ENCODE measurements at places on chromosomes 11 and 22.
A peak's percentile ranks its signal among the peaks of the same experiment; 100 is the strongest.

GRCh38 chr11:19275496-19275895, 34.8 kb upstream of the E2F8 start:
- DNase-seq = no peak

- no peak for DNase-seq
Measured at GRCh38 chr11:16941935-16942334, 72.3 kb downstream of the PLEKHA7 start.

GRCh38 chr11:28460348-28460747, 352.2 kb downstream of the METTL15 start:
- DNase-seq = no peak

- DNase-seq = no peak
Measured at GRCh38 chr11:90997241-90997640, 774.4 kb upstream of the CHORDC1 start.

DNA sequence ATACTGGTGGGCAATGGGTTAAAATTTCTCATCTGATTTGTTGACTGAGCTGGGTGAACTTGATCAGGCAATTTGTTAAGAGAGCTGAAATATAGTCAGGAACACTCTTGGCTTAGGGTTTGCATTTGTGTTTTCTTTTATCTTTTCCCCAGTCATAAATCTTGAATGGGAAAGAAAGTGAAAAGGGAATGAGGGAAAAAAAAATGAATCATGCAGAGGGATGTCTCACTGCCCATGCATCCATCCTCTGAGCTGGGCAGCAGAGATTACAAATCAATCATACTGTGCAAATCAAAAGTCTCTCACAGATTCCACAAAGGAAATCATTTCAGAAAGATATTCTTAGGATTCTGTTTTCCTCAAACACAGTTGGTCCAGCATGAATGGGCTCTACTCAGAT, 174.2 kb upstream of the MPPED2 start:
- DNase-seq = no peak

GRCh38 chr22:20523086-20523983, 15.9 kb downstream of the MED15 start:
- DNase-seq = no peak

GRCh38 chr22:41697126-41697775, 2.1 kb upstream of the MEI1 start:
- DNase-seq = peak; percentile 69

DNA sequence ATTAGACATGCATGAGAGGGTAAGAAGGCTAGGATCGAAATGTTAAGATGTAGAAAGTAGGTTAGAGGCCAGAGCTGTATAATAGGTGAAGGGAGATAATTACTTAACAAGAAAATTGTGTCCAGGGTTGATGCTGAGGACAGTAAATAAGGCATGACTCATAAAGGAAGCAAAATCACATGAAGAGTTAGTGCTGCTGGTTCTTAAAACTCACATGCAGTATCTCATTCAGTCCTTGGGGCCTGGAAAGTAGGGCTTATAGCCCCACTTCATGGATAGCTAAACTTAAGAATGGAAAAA, 130.2 kb downstream of the NCAM1 start:
- DNase-seq = no peak

GRCh38 chr11:130487924-130488815, 39.7 kb downstream of the ADAMTS15 start:
- no peak for DNase-seq

GRCh38 chr11:108370990-108371389, 96.3 kb downstream of the C11orf65 start:
- no peak for DNase-seq

- no peak for DNase-seq
Measured at GRCh38 chr11:102389253-102389652, 42.2 kb downstream of the BIRC2 start.

DNA sequence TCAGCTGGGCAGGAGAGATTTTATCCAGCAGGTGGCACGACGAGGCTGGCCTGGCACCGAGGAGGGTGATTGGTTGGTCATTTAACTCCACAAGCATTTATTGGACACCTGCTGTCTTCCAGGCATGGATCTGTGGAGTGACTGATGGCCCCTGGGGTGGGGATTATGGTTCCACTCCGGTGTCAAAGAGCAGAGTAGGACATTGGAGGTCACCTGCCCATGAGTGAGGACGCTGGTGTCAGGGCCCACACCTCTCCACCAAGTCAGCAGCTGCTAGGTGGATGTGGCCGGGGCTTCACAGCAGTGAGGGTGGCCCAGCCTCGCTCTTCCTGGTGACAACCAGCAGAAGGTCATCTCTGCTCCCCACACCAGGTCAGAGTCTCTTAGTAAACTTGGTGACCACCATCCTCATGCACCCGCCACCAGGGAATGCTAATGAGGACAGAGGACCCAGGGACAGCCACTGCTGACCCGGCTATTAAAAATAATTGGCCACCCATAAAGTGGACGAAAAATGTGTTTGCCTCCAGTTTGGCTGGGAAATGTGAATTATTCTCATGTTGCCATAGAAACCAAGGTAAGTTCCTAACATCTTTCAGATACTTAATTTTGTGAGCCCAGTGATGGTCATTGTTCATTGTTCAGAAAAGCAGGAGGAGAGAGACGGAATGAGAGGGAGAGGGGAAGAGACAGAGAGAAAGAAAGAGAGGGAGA, 428.7 kb downstream of the TBC1D22A start:
- DNase-seq = no peak

- DNase-seq = no peak
Measured at GRCh38 chr22:24410110-24410856, 17.1 kb upstream of the ADORA2A start.

- DNase-seq = no peak
Measured at GRCh38 chr22:48886604-48887393, 940.9 kb downstream of the BRD1 start.

- DNase-seq = peak; percentile 92
Measured at GRCh38 chr11:19919050-19919561, 206.5 kb downstream of the NAV2 start.

DNA sequence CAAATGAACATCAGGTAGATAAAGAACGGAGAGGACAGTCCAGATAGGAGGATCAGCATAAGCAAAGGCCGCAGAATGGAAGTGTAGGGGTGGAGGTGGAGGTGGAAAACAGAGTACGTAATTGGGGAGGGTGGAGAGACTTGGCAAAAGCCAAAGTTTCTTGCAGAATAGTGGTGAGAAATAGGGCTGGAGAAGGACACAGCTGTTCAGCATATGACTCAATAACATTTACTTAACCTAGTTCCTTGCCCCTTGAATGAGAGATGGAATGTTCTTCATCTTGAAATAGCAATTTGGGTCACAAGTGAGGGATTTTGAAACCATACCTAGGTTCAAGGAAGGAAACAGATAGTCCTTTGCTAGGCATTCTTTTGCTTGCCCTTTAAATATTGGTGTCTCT, 235.9 kb upstream of the ARHGAP20 start:
- no peak for DNase-seq

GRCh38 chr11:128336203-128336602, 251.2 kb downstream of the ETS1 start:
- DNase-seq = peak; percentile 55

- no peak for DNase-seq
Measured at GRCh38 chr11:83713708-83714107, 427.5 kb upstream of the CCDC90B start.

DNA sequence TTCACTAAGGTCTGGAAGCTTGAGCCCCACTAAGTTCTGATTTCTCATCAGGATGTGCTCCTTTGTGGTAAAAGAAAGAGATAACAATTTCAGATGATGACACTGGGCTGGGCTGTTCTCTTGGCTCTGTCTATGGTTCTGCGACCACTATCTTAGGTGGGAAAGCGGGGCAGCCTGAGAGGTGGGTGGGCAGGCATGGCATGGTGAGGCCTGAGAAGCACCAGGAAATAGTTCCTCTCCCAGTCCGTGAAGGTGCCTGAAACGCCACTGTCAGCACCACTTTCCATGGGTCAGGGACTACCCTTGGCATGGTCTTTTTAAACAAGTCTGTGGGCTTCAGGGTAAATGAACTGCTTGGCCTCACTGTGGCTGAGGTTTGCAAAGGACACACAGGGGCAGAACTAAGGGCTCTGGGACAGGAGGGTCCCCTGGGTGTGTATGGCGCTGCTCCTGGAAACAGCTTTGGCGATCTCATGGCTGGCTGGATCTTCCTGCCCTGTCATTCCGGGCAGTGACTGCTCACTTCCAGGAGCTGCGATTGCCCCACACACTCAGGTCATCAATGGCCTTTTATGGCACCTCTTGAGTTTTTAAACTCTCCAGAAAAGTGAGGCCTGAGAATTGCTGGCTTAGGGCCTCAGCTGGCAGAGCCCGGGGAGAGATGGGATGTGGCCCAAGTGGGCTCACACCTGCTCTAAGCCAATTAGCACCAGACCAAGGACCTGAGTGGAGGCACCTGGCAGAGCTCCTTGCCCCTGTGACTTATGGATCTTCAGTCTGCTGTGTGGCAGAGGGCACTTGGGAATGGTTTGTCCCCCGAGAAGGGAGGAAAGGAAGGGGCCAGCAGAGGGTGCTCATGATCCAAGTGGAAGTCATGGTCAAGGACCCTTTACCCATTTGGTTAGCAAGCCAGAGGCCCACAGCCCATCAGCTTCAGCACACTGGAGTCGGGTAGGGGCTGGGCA, 55.6 kb upstream of the LYVE1 start:
- no peak for DNase-seq

DNA sequence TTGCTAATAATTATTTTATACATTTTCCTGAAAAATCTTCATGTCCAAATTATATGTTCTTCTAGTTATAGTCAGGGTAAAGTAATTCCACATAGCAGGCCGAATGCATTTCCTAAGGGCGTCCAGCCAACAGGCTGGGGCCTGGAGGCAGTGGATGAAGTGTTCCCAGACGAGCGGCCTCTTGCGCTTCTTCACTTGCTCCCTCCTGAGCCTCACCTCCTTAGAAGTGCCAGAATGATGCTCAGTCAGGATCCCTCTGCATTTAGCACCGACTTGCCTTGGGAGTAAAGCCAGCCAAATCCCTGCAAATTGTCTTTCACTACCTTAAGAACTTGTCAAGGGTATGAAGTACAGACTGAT, 1.5 kb downstream of the OLFML1 start:
- DNase-seq = no peak

- DNase-seq = no peak
Measured at GRCh38 chr11:64771861-64772260, 6.5 kb downstream of the SF1 start.

DNA sequence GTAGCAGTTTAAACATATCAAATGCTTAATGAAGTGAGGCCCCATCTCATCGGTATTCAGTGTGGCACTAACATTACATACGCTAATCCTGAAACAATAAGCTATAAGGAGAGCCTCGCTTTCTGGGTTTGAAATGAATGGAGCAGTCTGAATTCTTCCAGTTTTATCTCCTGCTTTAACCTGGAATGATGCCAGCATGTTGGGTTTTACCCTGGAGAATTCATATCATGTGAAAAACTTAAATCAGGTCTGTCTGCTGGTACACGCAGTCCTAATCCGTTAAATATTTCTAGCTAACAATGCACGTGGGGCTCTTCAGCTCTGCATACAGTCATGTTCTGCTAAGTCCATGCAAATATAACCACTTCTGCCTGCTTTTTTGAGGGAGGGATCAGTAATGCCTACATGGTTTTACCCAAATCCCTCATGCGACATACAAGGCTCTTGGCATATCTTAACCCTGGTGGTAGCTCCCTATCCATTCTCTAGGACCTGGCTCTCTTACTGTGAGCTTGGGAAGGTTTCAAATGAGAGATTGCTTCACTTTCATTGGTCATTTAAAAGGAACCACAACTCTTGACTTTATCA, 92.7 kb downstream of the COMMD9 start:
- no peak for DNase-seq

DNA sequence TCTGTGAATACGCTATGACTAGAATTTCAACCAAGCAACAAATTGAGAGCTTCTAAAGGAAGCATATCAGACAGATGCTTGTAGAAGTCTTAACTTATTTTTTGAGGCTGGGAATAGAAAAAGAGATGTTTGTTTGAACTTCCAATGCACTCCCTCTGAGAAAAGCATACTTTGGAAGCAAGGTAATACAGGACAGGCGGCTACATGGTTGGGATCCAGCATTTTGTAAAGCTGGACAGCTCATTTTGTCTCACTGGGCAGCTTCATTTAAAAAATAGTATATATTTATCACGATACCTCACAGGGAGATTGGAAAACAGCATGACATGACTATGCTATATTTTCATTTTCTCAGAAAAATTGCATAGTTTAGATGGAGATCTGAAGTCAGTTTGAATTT, 821.3 kb upstream of the API5 start:
- DNase-seq = no peak

- no peak for DNase-seq
Measured at GRCh38 chr22:49715450-49715849, 112.2 kb downstream of the BRD1 start.

DNA sequence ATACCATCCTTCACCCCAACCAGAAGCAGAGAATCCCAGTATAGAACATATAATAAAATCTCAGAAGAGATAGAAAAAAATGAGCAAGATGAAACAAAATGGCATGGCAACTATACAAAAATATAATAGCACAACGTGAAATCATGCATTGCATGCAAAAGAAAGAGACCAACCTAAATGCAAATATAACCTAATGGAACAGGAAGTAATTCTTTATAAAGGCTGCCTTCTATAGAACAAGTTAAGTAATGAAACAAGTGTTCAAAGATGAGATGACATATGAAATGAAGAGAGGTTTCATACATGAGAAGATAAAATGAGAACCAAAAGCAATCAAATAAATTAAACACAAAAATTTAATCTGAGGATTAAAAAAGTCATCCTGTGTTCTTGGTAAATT, 18.5 kb upstream of the ARHGAP20 start:
- no peak for DNase-seq

DNA sequence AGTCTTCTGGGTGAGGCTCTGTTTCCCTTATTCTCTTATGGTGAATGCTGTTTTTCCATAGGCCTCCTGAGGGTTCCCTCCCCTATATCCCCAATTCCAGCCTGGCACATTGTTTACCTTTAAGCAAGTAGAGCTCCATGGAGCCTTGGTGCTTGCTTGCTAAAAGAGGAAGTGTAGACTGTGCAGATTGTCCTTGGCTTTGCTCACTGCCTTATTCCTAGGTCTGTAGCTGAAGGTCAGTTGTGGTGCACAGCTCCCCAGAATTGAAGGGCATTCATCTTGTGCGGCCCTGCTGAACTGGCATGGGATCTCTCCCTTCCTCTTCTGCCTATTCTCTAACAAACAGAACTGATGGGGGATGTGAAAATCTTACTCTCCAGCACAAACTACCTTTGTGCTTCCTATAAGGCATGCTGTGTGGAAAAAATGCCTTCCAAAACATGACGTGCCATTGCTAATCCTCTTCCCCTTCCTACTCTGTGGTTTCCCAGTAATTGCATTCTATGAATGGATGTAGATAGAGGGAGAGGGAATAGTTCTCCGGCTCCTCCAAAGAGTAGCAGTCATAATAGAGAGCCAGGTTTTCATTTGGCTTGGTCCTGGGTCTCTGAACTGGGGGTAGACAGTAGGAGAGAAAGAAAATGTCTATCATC, 34.2 kb upstream of the PLET1 start:
- no peak for DNase-seq
